SJSA1 (cell line): ENCODE measurements at places on chromosomes 4 and X. TPM values are rescaled to one million over a fixed set of nuclear protein-coding genes. Genes with fewer than 3 reads are reported as not detected.

DNA sequence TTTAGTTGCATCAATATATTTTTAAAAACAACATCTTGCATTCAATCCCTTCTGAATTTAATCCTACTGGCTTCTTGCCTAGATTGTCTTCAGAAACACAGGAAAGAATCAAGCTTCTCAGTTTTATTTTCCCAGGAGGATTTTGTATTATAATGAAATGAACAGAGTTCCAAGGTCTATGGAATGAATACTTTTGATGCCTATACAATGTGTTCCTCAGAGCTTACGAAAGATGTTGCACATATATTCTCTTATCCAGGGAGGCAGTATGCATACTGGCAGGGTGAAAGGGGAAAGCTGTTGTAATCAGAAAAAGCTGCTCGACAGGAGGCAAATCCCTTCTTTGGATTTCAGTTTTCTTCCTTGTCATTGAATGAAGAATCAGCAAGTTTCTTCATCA lies 8.8 kb downstream of the TMPRSS11D start:
- DNase-seq, result no peak

- DNase-seq, result no peak
Measured at GRCh38 chrX:140297273-140297672, 207.6 kb downstream of the SOX3 start.

- DNase-seq, result no peak
Measured at GRCh38 chrX:121114691-121115090, 67.3 kb downstream of the GLUD2 start.

DNA sequence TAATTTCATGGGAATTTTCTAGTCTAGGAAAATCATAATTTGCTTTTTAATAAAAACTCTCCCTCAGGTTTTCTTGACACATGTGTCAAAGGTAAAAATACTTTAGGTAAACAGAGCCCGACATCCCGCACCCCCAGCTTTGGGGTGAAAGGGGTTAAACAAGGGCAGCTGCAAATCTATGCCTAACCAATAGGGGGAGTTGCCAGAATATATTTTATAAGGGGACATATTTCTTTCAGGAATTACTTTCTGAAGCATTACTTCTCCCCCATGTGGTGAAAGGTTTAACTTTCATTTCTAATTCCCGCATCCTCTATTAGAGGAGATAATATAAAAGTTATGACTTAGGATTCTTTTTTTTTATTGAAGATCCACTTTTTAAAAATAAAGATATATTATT lies 53.9 kb upstream of the HEPH start:
- no peak for DNase-seq

DNA sequence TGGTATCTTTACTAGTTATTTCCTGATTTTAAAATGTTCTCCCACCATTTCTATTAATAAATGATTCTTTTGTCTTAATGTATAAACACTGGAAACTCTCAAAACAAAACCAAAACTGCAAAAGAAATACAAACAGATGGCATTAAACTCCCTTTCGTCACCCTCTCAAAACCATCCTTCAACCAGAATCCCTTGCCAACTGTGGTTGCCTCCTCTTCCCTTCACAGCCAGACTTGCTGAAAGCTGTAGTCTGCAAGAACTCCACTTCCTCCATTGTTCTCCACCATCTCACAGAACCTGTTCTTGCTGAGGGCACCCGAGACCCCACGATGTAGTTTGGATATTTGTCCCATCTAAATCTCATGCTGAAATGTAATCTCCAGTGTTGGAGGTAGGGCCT lies 96.5 kb downstream of the WWC2 start:
- no peak for DNase-seq

DNA sequence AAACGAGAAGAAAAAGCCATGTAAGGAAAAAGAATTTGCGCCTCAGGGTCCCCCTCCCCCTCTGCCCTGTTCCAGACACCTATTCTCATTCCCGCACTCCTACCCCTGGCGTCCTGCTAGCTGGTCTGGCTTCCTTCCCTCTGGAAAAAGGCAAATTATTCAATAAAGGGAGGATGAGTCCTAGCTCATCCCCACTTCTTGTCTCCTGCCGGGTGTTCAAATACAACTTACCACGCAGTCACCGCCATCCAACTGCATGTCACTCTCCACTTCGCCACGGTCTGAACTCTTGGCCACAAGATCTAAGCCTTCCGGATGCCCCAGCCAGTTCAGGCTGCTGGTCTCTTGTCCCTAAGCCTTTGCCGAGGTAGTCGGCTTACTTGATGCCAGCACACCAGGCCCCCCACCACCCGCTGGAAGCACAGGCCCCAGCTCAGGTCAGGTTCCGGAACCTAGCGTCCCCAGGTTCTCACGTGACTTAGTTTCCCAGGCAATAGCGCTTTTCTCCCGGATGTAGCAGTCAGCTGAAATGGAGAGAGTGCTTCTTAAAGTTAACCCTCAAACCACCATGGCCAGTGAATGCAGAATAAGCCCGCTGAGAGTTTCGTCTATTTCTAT lies 209.6 kb upstream of the SPIN4 start:
- DNase-seq, result peak; percentile 55

DNA sequence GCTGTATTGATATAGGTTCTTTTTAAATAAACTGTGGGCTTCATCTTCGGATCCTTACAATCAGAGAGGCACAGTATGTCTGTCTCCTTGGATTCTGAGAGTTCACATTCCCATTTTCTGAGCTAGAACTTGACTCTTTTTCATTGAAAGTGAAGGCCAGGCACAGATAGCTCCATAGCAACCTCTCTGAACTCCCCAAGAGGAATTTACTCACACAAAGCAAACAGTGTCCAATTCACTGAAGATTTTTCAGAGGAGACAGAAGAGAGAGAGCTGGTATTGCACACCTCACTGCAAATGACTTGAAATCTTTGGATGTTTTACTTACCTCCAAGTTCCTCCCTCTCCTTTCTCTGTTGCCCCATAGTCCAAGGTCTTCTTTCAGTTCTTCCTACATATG lies 130.9 kb upstream of the CASK start:
- DNase-seq, result no peak

DNA sequence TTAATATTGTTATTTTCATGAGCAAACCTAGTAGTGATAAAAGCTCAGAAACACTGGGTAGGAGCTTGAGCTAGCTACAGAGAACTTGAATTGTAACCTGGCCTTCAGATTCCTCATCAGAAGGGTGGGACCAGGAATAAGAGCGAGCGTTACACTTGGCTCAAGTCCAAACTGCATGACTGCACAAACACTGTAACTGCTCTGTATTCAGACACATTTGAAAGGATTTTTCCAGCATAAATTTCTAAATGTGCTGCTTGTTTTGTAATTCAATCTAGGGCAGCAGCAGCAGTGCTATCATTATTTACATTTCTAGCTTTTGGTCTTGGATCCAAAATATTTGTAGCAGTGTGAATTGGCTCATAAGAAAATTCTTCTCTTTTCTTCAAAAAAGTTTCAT lies 133.0 kb upstream of the TMLHE start:
- no peak for DNase-seq

DNA sequence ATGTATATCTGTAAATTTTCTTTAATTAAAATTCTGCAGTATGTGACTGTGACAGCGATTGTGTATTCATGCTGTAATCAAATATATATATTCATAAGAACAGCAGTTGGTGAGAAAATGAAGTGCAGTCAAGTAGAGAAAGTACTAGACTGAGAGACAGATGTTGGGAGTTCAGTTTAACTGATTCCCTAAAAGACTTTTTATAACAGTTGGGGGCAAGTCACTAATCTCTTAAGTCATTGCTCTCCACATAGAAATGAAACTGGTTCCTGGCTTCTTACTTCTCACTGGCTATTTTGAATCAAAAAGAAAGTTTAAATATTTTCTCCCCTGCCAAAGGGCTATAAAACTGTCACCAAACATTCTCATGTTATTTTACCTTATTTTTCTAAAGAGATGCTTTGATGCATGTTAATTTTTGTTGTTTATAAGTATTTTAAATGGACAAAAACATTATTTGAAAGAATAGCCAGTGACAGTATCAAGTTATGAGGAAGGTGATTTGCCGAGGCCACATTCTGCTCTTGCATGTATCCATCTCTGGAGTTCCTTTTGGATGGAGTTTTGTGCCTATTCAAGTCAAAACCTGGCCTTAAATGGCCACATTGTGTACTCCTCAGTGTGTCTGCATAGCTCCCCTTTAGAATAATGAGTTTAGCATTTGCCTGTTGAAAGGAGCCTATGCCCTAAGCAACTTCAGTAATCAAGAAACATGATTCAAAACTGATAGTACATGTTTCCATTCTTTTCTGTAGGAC lies 30.8 kb downstream of the EXOC1 start:
- no peak for DNase-seq

- DNase-seq, result no peak
Measured at GRCh38 chr4:4854649-4855295, 4.7 kb upstream of the MSX1 start.

Gene HS3ST1
- total RNA-seq, result not detected in 2 replicates

Gene VCX3B
- not detected in 2 replicates for total RNA-seq

Gene ADAMTS3
- 0.45 and 0.81 TPM in 2 replicates for total RNA-seq

Gene TMPRSS11A
- not detected in 2 replicates for total RNA-seq

Gene KLHL15
- 9.4 and 12.8 TPM in 2 replicates for total RNA-seq
